ENCODE measurements at places on chromosomes 5 and 9.

GRCh38 chr5:88226881-88227450 is 41.7 kb downstream of the TMEM161B start:
- no peak for DNase-seq

- DNase-seq, result no peak
Observed at GRCh38 chr9:77769246-77769645, 121.1 kb upstream of the GNA14 start.

- peak; percentile 56 for DNase-seq
Observed at GRCh38 chr5:175542232-175542965, 64.0 kb downstream of the SFXN1 start.

DNA sequence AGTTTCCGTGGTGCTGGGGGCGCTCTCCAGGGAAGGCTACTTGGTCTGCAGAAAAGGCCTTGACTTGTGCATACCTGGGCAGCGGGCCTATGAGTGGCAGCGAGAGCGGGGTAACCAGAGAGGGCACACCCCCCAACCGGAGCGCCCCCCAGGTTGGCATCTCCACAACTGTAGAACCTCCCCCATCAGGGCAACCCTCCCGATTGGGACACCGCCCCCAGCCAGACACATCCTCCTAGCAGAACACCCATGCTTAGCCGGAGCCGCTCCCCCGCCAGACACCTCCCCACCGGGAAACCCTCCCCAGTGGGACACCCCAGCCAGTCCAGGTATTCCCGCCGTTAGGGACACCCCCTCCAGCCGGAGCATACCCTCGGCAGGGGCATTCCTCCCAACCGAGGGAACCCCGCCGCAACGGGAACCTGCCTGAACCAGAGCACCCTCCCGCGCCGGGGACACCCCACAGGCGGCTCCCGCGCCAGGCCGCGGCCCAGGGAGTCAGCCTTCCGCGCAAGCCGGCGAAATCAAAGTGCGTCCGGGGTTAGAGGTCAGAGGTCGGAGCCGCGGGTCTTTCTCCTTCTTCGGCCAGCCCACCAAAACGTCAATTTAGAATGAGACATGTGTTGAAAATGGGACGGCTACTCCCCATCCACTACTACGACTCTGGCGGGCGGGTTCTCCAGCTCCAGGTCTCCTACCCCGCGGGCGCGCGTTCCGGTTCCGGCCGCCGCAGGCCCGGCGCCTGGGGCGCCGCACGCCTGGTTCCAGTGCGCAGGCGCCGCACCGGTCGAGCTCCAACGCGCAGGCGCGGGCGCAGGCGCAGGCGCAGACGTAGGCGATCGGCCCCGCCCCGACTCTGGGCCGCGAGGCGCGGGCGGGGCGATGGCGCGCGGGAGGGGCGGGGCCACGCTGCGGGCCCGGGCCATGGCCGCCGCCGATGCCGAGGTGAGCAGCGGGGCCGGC is at the start of gene EHMT1:
TSS of gene EHMT1 (plus strand) at position 901 of the 963 bp plus-strand sequence. CDS start at position 925, 24 bp downstream.
- DNase-seq, result peak; percentile 94

DNA sequence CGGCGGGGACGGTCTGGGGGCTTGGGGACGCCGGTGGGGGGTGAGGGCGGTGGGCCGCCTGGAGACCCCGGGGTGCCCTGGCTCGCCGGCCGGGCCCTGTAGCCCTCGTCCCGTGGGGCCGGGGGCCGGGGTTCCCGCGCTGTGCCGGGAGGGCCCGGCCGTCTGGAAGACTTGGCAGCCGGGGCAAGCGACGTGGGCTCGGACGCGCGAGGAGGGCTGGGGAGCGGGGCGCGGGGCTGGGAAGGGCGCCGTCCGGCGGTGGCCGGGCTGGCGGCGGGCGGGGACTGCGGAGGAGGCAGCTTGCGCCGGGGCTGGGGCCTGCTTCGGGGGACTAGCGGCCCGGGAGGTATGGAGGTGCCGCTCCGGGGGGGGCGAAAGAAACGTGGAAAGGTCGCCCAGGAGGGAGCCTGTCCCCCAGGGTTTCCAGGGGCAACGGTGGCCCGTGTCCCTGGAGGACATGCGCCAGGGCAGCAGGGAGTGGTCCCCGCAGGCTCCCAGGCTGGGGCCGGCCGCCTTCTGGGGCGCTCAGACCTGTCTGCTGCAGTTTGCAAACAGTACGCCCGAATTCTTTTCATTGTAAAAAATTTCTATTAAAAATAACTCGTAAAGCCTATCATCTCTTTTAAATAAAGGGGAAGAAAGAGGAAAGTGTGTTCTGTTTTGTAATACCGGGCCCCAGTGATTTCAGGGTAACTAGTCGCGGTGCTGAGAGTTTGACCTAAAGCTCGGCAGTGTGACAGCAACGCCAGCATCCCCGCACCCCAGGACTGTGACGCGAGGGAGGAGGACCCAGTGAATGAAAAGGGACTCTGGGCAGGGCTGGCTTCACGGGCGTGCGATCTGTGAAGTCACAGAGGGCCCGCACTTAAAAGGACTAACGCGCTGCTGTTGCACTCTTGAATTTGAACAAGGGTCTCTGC is 752 bp upstream of the ANKH start:
- DNase-seq, result peak; percentile 81

GRCh38 chr9:98750364-98751060 is 41.8 kb upstream of the GABBR2 start:
- no peak for DNase-seq

- peak; percentile 58 for DNase-seq
Observed at GRCh38 chr5:55306641-55307382, 682 bp downstream of the DHX29 start.

- DNase-seq, result no peak
Observed at GRCh38 chr5:62115014-62115413, 191.0 kb upstream of the KIF2A start.

GRCh38 chr9:96080364-96080763 is 204.9 kb downstream of the ERCC6L2 start:
- no peak for DNase-seq

DNA sequence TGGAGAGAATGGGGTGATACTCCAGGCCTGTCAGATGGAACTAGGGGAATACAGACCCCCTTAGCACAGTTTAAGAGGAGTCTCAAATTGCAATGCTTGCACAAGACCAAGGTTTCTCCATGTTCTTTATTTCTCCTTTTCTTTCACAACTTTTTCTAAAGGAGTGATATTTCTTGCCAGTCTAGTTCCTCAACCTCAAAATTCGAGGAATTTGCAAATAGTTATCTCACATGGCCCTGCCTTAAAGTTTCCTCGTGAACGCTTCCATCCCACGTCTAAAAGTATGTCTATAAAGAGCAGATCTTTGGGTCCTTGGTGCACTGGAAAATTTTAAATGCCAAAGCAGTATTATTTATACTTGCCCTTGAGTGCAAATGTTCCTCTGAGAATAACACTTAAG is 373.8 kb upstream of the KLF4 start:
- DNase-seq, result no peak

GRCh38 chr9:88187631-88188030 is 49.4 kb upstream of the SPATA31C2 start:
- DNase-seq, result no peak

- no peak for DNase-seq
Observed at GRCh38 chr5:52837068-52837467, 49.4 kb downstream of the ITGA1 start.

- DNase-seq, result no peak
Observed at GRCh38 chr9:114957558-114957957, 27.2 kb upstream of the TNFSF8 start.

- no peak for DNase-seq
Observed at GRCh38 chr5:5182508-5183188, 42.5 kb downstream of the ADAMTS16 start.

DNA sequence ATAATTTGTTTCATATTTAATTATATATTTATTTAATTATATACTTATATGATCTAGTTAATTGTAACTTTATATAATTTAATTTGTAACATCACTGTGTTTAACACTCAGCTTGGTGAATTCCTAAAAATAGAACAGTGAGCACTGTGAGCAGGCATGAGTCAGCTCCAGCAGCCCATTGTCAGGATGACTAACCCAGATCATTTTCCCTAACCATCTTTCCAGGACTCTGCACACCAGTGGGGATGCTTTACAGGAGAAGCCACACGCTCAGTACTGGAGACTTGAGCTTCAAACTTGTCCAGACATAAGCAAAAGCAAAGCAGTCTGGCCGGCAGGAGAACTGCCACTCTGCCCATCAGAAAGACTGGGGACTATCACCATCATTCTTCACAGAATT is 446.2 kb upstream of the TRPC7 start:
- no peak for DNase-seq

- no peak for DNase-seq
Observed at GRCh38 chr5:56791396-56791795, 24.0 kb upstream of the MAP3K1 start.

GRCh38 chr5:31270396-31270795 is 76.9 kb downstream of the CDH6 start:
- peak; percentile 62 for DNase-seq

- no peak for DNase-seq
Observed at GRCh38 chr5:55650386-55650785, 61.7 kb downstream of the SLC38A9 start.

DNA sequence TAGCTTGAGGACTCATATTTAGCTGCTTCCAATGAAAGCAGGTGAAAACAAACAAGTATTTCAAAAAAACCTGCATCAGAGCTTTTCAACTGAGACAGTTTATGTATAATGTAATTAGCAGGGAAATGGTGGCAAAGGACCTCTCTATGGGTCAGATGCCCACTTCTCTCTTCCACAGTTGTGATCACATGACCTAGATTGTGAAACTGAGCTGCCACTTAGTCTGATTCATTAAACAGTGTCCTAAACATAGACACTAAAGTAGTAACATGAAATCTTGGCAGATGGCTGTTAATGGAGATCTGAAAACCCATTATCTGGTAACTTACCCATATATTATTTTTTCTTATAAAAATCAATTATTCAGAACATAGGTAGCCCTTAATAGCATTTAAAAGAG is 663.6 kb upstream of the RIOK2 start:
- DNase-seq, result peak; percentile 16

DNA sequence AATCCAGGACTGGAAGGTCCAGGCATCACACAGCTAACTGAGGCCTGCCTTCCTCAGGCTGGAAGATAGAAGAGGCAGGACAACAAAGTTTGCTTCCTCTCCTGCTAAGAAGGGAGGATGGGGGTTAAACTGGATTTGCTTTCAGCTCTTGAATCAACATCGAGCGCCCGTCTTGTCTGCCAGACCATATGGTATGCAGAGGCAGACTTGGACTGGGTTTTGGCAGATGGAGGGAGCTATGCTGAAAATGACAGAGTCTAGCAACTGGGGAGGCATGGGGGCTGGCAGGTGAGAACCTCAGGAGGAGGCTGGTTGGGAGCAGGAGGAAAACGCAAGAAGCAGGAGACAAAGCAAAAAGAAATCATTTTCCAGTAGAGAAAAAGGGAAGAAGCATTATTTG is 289.5 kb upstream of the IL12B start:
- peak; percentile 94 for DNase-seq

DNA sequence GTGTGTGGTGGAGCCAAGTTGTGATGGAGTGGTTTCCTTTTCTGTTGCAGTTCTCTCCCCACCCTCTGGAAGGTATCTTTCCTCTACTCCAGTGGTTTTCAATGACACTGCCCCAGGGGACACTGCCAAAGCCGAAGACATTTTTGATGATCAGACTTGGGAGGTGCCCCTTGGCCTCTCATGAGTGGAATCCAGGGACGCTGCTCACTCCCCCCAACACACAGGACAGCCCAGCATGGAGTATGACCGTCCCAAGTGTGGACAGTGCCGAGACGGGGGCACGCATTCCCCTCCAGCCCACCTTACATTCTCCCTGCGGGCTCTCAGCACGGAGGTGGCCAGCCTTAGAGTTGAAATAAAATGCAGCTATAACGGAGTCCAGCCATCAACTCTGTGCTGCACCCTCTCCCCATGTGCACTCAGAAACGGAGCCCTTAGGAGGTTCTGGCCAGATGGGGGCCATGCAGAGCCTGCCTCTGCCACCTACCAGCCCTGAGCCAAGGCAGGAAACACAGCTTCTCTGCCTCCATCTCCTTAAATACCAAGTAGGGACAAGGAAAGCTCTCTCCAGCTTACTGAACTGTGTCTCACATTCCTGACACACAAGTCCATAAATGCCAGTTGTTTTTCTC is 150.8 kb downstream of the ROR2 start:
- no peak for DNase-seq

- no peak for DNase-seq
Observed at GRCh38 chr5:138489683-138490061, 24.4 kb downstream of the EGR1 start.

Data from NCI-H69 (cell line).